ENCODE measurements at places on chromosomes 3 and 15.

GRCh38 chr3:179613807-179614206, 9.2 kb downstream of the NDUFB5 start:
- DNase-seq, result no peak

- DNase-seq, result no peak
These were observed 121.5 kb upstream of the SATB1 start for GRCh38 chr3:18546632-18547031.

DNA sequence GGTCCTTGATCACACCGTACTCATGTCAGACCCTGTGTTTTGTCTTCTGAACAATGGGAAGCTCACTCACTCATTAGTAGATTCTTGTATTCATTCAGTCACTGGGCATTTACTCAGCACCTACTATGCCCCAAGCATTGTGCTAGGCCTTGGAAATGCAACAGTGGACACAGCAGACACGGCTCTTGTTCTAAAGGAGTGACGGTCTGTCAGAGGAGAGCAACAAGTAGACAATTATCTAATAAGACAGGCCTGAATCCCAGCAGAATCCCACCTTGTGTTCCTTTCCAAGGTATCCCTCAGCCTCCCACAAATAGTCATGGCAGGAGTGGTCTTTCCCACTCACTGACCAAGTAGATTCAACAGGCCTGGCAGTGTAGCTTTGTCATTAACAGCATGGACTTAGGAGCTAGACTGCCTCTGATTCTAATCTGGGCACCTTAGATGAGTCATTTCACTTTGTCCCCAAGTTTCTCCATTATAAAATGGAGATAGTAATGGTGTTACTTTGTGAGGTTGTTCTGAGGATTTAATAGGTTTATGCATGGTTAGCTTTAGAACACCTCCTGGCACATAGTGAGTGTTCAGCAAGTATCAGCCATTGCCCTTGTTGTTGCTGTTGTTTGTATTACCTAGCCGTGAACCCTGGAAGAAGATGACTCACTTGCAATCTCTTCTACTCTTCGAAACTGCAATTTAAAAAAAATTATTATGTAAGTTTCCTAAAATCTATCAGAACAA, 69.1 kb downstream of the SSUH2 start:
- no peak for DNase-seq

DNA sequence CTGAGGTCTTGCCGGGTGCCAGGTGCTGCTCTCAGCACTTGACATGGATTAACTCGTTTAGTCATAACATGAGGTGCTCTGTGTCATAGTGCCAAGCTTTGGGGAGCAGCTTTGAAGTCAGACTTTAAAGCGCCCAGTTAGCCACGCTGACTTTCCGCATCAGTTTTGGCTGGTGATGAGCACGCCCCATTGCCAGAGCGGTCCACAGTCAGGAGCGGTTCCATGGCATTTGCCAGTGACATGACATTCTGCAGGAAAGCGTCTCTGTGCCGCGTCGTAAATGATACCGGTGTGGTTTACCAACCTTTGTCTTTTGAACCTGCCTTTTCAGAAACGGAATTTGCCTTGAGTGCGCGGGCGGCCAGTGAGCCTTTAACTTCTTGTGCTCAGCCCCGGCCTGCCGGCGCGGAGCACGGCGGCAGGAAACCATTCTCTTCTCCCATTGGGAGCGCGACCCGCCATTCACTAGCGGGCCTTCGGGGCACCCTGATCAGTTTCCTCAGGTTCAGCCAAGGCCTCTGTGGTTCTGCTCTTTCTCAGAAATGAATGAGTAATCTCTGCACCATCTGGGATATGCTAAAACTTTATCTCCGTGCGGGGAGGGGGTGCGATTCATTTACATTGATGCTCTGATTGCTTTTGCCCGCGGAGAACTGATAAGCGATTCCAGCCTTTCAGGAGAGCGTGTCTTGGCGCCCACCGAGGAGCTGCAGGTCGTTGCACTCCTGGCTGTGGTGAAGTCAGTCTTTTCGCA, 1.7 kb upstream of the SLC2A2 start:
- DNase-seq, result peak; percentile 63

DNA sequence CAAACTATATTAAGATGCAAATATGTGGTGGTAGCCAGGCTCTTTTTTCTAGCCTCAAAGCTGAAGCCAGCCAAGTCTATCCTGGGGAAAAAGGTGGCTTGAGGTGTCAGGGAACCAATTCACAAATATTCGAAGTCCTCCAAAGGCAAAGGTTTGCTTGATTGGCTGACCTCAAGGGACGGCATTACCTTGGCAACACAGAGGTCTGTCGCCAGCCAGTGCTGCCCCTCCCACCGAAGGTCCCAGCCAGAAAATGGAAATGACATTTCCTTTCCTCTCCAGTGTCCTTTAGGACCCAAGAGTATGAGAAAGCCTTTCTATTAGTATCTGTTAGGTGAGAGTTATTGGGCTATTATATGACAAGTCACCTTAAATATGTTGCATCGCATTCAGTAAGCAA, 96.0 kb upstream of the LIMD1 start:
- no peak for DNase-seq

- no peak for DNase-seq
These were observed 7.1 kb downstream of the TJP1 start for GRCh38 chr15:29815000-29815710.

DNA sequence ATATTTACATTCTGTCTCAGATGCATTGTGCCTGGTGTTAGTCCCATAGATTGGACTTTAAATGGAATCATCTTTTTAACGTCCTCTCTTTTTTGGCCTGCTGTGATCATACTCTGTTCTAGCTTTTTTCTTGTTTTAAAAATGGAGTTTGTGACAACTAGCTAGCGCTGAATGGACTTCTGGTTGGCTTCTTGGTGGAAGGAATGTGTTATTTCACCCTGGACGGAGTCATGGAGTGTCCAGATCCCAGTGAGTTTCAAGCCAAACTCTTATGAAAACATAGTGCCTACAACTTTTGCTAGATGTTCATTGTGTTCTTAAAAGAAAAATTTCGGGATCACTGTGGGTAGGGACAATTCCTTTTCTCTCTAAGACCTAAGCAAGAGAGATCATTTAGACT, 192.6 kb downstream of the TCF12 start:
- DNase-seq, result no peak

GRCh38 chr15:66777054-66777453, 75.0 kb downstream of the SMAD6 start:
- no peak for DNase-seq

DNA sequence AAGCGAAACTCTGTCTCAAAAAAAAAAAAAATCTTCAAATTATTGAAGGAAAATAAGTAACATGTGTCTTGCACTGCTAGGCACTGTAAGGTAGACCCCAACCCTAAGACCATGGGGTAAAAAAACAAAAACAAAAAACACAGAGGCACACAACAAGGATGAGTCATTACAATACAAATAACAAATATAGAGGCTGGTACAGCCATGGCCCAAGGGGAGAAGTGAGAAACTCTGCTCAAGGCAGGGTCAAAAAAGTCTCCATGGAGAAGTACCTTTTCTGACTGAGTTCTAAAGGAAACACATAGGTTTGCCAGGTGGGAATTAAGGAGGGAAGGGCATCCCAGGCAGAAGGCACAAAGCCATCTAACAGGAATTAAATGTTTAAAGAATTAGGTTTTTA, 54.5 kb downstream of the TOP2B start:
- no peak for DNase-seq

GRCh38 chr15:50304836-50305235, 39.3 kb upstream of the HDC start:
- DNase-seq, result no peak

DNA sequence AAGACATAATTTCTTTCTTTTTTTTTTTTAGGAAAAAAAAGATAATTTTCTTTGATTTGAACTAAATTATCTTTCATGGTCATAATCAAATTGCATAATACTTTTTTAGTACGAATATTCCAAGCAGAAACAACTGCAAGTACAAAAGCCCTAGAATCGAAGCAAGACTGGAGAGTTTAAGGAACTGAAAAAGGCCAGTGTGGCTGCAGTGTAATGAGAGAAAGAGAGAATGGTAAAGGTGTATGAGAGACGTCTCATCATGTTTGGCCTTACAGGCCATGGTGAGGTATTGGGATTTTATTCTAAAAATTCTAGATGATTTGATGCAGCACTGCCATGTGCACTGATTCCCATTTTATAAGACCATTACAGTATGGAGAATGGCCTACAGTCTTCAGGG, 180.9 kb downstream of the SUCNR1 start:
- DNase-seq, result no peak

DNA sequence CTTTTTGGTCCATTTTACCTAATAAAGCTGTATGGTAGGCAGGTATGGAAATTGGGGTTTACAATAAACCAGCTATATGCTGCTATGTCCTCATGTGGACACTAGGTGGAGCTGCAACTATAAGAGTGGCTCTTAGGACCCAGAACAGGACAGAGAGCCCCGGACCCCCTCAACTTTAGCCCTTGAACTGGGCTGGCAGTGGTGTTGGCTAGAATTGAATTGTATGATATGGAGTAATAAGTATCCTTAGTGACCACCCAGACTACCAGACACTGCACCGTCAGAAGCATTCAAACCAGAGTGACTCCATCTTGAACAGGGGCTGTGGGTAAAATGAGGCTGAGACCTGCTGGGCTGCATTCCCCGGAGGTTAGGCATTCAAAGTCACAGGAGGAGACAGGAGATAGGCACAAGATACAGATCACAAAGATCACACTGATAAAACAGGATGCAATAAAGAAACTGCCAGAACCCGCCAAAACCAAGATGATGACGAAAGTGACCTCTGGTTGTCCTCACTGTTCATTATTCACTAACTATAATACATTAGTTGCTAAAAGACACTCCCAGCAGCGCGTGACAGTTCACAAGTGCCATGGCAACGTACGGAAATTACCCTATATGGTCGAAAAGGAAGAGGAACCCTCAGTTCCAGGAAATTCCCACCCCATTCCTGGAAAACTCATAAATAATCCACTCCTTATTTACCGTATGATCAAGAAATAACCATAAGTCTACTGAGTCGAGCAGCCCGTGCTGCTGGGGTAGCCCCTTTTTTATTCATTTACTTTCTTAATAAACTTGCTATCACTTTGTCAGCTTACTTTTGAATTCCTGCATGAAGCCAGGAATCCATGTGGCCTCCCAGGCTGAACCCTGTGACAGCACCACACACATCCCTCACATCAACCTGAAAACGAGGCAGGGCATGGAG, 68.7 kb upstream of the BLM start:
- DNase-seq, result peak; percentile 43

GRCh38 chr3:191382661-191383060, 52.3 kb upstream of the UTS2B start:
- no peak for DNase-seq

DNA sequence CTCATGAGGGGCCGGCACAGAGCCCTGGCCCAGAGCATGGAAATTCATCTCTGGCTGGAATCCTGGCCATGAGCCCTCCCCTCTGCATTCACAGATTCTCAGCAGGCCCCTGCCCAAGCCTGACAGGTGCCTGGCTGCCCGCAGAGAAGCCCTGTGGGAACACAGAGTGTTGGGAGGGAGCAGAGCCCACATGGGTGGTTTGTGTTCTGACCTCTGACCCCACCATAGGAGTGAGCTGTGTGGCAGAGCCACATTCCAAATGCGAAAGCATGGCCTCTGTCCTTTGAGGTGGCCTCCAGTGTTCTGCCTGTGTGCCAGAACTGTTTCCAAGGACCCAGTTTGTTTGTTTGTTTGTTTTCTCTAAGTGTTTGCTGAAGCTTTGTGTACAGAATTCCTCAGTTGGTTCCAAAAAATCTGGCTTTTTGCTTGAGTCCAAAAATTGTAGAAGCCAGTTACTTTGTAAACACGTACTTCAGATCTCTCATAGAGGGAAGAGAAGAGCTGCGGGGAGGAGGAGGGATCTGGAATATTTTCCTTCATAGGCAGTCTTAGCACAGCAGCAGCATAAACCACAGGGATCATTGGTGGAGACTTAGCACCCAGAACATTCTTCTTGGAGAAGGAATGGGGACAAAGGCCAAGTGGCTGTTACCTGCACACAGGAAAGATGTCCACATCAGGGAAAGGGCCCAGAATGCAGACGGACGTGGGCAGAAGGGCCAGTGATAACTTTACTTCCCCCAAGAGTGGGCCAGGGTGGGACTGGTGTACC, 36.0 kb downstream of the GRAMD2A start:
- DNase-seq, result no peak

GRCh38 chr15:23690450-23690852, 3.3 kb upstream of the NDN start:
- DNase-seq, result no peak

DNA sequence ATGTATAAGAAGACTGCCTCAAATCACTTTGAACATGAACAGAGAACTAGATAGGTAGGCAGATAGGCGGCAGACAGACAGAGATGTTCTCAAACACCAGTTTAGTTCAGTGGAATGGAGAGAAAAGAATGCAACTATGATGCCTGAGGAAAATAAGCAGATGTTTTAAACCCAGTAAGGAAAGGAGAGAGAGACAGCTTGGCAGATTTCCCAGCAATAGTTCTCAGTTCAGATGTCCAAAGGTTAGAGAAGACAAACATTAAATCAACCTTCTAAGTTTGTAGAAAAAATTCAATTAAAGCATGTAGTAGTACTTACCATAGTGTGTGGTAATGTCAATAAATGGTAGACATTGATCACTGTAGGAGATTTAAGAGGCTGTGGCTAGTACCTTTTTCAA, 209.6 kb upstream of the PFN2 start:
- DNase-seq, result no peak

GRCh38 chr3:19485267-19485666, 337.0 kb downstream of the KCNH8 start:
- no peak for DNase-seq

DNA sequence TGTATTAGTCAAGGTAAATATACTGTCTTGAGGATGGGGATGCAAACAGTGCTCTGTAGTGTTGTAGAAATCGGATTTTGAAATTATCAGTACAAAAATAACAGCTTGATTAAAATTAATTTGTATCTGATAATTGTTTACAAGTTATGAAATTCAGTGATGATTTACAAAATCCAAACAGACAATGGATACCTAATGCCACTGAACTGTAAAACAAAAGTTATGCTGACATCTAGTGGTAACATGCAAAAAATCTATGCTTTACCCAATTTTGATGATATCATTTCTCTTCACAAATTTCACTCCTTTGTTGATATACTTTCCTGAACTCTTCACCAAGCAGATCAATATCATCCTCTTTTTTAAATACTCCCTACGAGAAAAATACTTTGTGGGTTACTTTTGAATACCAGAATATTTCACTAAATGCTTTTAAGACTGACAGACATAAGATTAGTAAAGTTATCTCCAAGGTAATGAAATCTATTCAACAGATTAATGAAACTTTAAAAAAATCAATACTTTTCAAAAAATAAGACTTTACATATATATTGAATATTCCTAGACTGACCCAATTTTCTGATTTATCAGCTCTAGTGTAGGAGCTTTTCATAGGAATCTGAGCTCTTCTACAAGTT, 36.0 kb downstream of the MNS1 start:
- no peak for DNase-seq

GRCh38 chr3:58206406-58207011, 4.3 kb downstream of the DNASE1L3 start:
- DNase-seq, result peak; percentile 36

DNA sequence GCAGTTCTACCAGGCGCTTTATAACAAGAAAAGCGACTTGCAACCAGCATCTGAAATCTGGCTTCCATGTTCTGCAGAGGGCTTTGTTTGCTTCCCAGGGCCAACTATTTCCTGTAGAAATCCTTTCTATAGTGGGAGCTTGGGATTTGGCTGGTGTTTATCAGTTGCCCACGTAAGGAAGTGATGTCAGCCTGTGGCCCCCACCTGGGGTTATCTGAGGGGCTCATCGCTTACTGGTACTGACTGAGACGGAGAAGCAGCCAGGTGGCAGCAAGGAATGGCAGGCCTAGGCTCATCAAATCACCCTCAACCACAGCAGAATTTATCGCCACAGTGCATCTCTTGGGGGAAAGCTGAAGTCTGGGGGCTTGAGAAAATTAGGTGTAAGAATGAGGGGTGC, 14.6 kb upstream of the CCR9 start:
- DNase-seq, result no peak

Measured in stimulated activated CD8-positive, alpha-beta memory T cell treated with anti-CD3 and anti-CD28 coated beads, Interleukin-15, amount 100 ng/mL, for 48 hours (primary cell).